ENCODE measurements at places on chromosomes 5 and 9.

DNA sequence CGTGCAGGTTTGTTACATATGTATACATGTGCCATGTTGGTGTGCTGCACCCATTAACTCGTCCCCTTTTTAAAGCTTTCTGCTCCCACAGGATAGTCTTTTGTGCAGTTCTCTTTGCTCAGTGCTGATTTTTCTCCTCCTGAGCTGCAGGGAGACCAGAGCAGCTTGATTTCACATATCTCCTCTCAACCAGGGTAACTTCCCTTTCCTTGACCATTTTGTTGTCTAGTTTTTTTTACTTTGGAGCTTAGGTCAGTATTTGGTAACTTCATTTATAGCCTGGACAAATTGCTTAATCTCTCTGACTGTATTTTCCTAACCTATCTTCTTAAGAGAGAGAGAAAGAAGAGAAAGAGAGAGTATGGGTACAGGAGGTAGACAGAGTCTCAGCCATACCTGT lies 137.1 kb upstream of the ZNF366 start:
- no peak for DNase-seq

GRCh38 chr9:133714606-133715294 lies 23.4 kb downstream of the SARDH start:
- DNase-seq, result peak; percentile 37

- DNase-seq, result peak; percentile 23
These were observed 13.5 kb downstream of the MOCS2 start for GRCh38 chr5:53095931-53096525.

GRCh38 chr5:122424132-122424531 lies 112.1 kb downstream of the SNCAIP start:
- DNase-seq, result no peak

DNA sequence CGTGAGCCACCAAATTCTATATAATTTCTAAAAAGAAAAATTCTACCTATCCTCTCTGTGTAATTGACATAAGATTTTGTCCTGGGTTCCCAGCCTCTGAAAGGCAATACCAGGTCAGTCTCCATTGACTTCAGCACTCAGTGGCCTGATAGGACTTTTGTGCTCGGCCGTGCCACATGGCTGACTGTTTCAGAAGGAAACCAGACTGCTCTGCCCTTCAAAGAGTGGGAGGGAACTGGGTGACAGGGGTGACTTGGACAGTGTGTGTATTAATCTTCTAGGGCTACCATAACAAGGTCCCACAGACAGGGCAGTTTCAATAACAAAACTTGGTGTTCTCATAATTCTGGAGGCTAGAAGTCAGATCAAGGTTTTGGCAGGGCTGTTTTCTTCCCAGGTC lies 43.0 kb downstream of the ARHGAP26 start:
- no peak for DNase-seq

GRCh38 chr9:94175669-94176068 lies 83.4 kb upstream of the ZNF169 start:
- DNase-seq, result no peak

- no peak for DNase-seq
These were observed 146.9 kb upstream of the RAPGEF1 start for GRCh38 chr9:131886826-131887225.

- DNase-seq, result no peak
These were observed 69.5 kb downstream of the SFXN1 start for GRCh38 chr5:175547842-175548241.

GRCh38 chr9:78692871-78693270 lies 395.9 kb downstream of the PSAT1 start:
- DNase-seq, result peak; percentile 80

GRCh38 chr5:121027636-121028035 lies 563.5 kb downstream of the PRR16 start:
- no peak for DNase-seq

DNA sequence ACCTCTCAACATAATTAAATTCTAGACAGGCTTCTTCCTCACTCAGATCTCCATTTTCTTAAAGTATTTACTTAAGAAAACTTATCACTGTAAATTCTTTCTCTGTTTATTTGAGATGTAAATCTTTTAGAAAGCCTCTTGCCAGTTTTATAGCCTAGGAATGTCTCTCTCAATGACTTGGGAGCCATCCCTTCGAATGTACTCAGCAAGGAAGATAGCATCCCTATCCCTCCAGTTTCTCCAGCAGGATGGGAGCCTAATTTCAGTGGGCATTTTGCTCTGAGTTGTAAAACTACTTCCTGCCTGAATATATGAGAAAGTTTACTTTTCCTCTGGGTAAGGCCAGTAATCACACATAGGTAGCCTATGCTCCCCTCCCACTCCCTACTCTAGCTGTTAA lies 558.5 kb upstream of the ARRDC3 start:
- no peak for DNase-seq

DNA sequence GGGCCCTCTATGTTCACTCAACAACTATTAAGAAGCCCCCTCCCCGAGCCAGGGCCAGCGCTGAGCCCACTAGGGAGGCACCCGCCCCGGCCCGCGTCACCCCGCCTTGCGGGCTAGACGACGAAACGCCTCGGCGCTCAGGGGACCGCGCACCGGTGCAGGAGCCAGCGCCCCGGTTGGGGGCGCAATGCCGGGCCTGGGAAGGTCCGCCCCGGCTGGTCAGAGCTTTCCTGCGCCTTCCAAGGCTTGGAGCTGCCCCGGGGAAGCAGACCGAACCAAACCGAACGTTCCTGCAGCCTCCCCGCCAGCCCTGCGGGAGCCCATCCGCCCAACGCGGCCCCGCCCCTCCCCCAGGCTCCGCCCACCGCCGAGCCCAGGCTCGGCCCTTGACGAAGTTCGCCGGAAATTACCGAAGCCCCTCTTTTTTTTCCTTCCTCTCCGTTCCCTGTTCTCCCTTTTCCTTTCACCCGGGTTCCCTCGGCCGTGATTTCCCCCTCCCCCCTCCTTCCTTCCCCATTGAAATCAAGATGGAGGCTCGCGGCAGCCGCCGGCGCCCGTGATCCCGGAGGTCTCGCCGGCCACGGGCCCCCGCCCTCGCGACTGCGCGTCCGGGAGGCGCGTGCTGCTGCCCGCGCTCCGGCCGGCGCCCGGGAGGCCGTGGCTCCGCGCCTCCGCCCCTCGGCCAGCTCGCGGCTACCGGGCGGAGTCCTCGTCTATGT lies at the start of gene TRIO:
Gene TRIO, plus strand, starts transcription at position 516 of the 719 bp plus-strand sequence. CDS start 384 bp downstream, outside the sequence.
- peak; percentile 93 for DNase-seq

GRCh38 chr5:142426129-142427014 lies 101.6 kb upstream of the SPRY4 start:
- peak; percentile 90 for DNase-seq

DNA sequence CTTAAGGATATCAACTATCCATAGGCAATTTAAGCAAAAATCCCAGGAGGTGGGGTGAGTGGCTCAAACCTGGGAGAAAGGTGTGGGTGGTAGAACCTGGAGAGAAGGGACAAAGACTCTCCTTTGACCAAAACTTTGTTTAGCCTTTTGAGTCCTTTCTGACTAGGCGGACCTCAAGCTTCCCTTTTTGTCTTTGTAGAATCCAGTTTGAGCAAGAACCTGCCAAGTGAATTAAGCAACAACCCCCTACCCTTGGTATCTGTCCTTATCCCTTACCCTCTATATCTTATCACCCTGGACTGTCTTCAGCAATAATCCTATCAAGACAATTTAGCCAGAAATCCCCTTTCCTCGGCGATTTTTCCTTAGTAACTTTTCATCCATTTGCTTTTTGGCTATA lies 53.5 kb upstream of the SLC28A3 start:
- DNase-seq, result no peak

GRCh38 chr5:4646715-4647375 lies 493.3 kb upstream of the ADAMTS16 start:
- no peak for DNase-seq

DNA sequence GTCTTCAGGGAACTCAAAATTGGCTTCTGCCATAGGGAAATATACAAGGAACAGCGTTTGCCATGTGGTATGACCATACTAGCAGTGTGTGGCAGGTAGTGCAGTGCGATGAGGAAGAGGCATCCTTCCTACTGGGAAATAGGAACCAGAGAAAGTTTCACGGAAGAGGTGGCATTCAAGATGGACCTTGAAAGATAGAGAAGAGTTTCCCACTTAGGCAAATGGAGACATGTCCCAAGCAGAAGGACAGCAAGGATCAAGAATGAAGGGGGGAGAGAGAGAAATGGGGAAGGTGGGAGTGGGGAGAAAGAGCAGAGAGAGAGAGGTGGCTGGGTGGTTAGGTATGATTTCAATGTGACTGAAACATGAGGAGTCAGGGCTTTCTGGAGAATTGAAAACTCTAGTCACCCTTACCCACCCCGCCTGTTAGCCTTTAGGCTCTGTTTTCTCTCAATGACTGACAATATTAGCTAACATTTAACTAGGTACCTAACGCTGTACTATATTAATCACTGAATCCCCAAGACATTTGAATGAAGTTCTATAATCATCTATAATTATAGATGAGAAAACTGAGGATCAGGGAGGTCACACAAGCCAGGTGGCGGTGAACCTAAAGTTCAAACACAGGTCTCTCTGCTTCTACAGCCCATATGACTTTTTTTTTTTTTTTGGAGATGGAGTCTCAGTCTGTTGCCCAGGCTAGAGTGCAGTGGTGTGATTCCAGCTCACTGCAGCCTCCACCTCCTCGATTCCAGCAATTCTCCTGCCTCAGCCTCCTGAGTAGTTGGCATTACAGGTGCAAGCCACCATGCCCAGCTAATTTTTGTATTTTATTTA lies 171.3 kb downstream of the NR3C1 start:
- peak; percentile 22 for DNase-seq

DNA sequence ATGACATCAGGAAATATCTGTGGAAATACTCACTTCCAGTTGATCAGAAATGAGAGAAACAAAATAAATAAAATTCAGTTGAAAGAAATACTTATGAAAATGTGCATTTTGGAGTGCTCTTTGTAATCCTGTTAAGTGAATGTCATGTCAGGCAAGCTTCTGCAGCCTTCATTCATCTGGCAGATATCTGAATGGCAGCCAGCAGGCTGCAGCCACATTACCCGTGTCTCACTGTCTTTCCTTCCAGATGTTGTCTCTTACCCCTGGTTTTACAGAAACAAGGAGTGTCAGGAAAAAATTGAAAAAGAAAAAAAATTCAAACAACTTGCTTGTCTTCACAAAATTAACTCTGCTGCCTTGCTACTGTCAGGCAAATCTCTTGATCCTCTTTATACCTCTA lies 445.0 kb upstream of the RIOK2 start:
- no peak for DNase-seq

DNA sequence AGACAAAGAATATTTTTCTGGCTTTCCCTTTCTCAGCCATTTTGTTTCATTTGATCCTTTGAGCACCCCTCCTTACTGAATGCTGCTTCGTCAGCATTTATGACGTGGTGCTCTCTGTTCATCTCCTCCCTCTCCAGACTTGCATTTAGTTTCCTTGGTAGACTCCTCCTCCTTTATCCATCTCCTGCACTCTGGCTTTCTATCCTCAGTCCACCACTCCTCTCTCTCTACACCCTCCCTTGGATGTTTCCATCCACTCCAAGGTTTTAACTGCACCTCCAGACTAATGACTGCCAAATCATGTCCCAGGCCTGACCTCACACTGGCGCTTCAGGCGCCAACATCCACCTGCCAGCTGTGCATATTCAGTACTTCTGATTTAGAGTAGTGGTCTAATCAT lies 245.4 kb downstream of the RAB3C start:
- no peak for DNase-seq

- no peak for DNase-seq
These were observed 75.5 kb downstream of the RAI14 start for GRCh38 chr5:34731435-34732232.

GRCh38 chr9:127446713-127447415 lies 4.3 kb downstream of the RPL12 start:
- DNase-seq, result peak; percentile 29

GRCh38 chr9:91803970-91804752 lies 145.9 kb downstream of the ROR2 start:
- DNase-seq, result no peak

DNA sequence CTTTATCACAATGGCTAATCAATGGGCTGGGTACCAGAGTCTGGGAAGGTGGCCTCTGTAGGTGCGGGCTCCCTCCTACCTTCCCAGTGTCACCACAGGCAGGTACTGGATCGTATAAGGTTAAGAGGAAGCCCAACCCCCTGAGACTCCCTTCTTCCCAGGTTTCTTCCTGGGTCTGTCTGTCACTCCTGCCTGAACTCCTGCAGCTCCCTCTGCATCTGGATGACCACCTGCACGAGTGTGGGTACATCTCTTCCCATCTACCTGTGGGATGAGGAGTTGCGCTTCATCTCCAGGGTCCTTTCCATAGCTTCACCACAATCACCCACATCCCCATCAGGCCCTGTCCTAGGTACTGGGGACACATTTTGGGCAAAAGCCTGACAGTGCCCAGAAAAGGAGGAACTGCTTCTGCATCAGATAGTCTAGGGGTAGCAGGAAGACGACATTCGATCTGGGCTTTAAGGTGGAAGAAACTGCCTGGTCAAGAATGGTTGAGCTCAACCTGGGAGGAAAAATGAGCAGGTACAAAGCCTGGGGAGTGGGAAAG lies 112.2 kb upstream of the ALDH1B1 start:
- no peak for DNase-seq

- no peak for DNase-seq
These were observed 11.1 kb downstream of the DIPK1B start for GRCh38 chr9:136723362-136723976.

DNA sequence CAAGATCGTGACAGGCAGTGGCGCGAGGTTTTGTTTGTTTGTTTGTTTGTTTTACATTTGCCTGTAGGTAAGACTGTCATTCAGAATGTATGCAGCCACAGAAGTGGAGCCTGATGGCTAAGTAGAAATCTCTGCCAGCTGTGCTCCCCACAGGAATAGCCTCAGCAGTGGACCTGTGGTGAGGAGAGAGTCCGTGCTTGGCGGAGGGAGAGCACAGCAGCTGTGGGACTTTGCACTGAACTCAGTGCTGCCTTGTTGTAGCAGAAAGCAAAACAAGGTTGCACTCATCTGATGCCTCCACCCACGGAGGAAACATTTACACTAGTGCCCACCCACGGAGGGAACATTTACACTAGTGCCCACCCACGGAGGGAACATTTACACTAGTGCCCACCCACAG lies 4.4 kb upstream of the ZNF782 start:
- DNase-seq, result no peak

DNA sequence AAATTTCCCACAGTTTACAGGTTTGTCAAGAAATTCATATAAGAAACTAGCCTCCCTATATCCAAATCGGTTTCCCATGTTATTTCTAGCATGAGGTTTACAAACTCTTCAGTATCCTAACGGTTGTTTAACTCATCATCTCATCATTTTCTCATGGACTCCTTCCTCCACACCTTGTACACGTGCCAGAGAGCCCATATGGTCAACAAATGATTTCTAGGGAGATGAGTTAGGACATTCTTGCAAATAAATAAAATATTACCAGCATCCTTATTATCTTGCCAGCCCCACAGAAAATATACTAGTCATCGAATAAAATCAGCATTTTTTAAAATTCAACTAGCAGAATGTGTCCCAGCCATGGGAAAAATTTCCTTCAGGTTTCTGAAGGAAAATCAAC lies 285.2 kb downstream of the EBF1 start:
- no peak for DNase-seq

GRCh38 chr5:69492391-69492922 lies at the start of gene OCLN:
TSS of gene OCLN (plus strand) at chr5:69492790. CDS start at chr5:69504245, 11,455 bp downstream.
- no peak for DNase-seq

DNA sequence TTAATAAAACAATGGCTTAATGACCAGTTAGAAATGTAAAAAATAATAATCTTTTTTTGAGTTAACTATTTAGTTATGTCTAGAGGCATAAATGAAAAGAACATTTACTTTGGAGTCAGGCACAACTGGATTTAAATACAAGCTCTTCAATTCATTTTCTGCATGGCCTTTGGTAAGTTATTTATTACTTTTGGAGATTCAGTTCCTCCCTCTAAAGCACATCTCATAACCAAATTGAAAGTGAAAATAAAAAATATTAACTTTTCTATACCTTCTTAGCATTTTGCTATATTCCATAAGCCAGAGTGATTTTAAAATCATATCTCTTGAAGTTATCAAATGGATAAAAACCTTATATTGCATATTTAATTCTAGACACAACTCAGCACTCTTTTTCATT lies 434.9 kb upstream of the SMARCA2 start:
- no peak for DNase-seq

Data from RCC 7860 (cell line).